ENCODE measurements at places on chromosomes 4 and X. TPM values are rescaled to one million over a fixed set of nuclear protein-coding genes. Genes with fewer than 3 reads are reported as not detected.

MAP9 gene
- 8.7 TPM for total RNA-seq

RTL9 gene
- 0.14 TPM for total RNA-seq

CXCL1 gene
- total RNA-seq: 70.6 TPM

MGAT4D gene
- not detected for total RNA-seq

CCKAR gene
- total RNA-seq: 0.57 TPM

ODAPH gene
- total RNA-seq: not detected

AMBN gene
- total RNA-seq: not detected

LEF1 gene
- total RNA-seq: 0.14 TPM

DCAF8L2 gene
- under 0.01 TPM for total RNA-seq

GAGE2A gene
- total RNA-seq: not detected

TCEAL6 gene
- not detected for total RNA-seq
